Epithelial cell of alveolus of lung (primary cell): ENCODE measurements at places on chromosomes 1 and 21. TPM values are rescaled to one million over a fixed set of nuclear protein-coding genes. Genes with fewer than 3 reads are reported as not detected.

YY1AP1 gene
- 26.4 and 65.3 TPM in 2 replicates for total RNA-seq

C1orf50 gene
- 1.7 and 2.5 TPM in 2 replicates for total RNA-seq

NPR1 gene
- total RNA-seq: 0.52 and 1.0 TPM in 2 replicates

PROK1 gene
- total RNA-seq: not detected in 2 replicates

CFHR4 gene
- total RNA-seq: not detected in 2 replicates

OLIG1 gene
- not detected in 2 replicates for total RNA-seq

RIMKLA gene
- total RNA-seq: 0.13 TPM in 1 of 2 replicates, not detected in the other

BMP8A gene
- total RNA-seq: 0.40 TPM in 1 of 2 replicates, not detected in the other
